ENCODE measurements at places on chromosomes 1 and 21.

- DNase-seq = no peak
Observed at GRCh38 chr1:37372302-37372701, 102.1 kb upstream of the ZC3H12A start.

DNA sequence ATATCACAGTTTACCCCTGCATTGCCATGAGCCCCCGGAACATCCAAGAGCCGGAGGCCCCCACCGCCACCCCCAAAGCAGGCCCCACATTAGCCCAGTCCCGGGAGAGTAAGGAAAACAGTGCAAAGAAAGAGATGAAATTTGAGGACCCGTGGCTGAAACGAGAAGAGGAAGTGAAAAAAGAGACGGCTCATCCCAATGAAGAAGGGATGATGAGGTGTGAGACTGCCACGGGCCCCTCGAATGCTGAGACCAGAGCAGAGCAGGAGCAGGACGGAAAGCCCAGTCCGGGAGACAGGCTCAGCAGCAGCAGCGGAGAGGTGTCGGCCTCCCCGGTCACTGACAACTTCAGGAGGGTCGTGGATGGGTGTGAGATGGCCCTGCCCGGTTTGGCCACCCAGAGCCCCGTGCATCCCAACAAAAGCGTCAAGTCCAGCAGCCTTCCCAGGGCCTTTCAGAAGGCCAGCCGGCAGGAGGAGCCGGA lies 532.4 kb downstream of the KIF26B start:
- no peak for DNase-seq

GRCh38 chr1:196891251-196891650 lies 3.4 kb downstream of the CFHR4 start:
- DNase-seq = no peak

DNA sequence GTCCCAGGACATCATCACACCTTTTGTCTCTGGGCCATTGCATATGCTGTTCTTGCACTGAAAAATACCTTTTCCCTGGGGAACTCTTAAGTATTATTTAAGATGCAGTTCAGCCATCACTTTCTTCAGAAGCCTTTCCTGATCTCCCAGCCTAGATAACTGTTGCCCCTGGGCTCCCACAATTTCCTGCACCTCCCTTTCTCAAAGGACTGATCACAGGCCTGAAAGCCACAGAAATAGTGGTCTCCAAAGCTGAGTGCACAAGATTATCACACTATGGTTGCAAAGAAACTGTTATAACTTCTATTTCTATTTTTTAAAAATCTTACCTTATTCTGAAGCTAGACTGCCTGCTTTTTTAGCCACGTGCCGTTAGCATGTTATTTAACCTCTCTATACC lies 2.8 kb upstream of the ZSCAN20 start:
- no peak for DNase-seq

DNA sequence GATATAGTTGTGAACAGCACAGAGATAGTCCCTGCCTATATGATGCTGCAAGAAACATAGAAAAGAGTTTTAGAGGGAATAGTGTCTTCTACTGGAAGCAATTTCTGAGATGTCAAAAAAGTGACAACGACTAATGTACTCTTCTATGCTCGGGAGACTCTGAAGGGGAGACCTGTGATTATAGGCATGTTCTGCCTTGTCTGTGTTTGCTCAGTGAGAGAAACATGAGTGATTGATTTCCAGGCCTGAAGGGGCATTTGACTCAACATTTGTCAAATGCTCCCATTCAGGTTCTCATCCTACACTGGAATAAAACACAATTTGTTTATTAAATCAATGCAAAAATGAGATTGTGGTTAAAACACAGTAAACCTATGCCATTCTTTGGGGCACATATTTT lies 131.8 kb downstream of the CTH start:
- peak; percentile 37 for DNase-seq

DNA sequence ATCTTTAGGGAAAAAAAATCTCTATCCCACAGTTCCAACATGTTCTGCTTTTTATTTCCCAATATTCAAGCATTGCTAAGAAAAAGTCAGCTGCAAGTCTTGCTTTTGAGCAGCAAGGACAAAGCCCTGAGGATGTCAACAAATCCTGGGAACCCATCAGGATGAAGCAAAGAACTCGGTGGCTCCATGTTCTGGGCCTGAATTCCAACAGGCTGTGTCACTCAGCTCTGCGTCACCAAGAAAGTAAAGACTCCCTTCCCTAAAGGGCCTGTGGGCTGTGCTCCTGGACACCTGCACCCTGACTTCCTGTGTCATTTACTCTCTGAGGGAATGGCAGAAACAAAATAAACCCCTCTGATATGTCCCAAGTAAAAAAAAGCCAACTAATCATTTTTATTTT lies 95.5 kb downstream of the TIAM1 start:
- DNase-seq = no peak

DNA sequence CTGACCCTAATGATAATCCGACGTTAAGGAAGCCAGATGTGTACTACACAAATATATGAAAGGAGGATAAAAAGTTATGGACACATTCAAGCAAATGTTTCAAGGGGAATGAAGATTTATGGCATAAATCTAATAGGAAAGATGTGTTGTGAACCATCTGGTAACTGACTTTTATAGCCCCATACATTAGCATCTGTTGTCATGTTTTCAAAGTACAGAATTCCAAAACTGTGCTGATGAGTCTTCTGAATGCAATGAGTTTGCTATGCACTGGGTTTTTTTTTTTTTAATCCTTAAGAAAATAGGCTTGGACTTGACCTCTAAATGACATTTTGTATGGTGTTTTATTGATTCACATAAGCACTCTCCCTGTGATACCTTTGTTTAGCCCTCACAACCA lies 158.5 kb upstream of the ESRRG start:
- no peak for DNase-seq

- DNase-seq = no peak
Observed at GRCh38 chr1:212968368-212968863, 18.1 kb downstream of the VASH2 start.

DNA sequence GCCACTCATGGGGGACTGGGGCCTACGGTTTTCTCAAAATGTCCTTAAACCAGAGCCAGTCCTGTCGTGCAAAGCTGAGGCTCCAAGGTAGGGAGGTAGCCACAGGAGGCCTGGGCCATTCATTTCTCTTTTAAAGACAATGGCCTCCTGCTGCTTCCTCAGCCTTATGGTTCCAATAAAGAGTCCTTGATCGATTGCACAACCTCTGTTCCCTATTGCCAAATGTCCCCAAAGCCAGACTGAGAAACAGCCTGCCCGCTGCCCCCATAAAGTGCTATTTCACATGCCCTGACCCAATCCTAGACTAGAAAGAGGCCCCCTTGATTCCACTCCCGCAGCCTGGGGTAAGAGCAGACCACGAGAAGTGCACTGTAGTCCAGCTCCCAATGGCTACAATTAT lies 166.7 kb downstream of the CLIC6 start:
- DNase-seq = no peak

- DNase-seq = no peak
Observed at GRCh38 chr1:203186446-203187303, at the start of gene CHI3L1. Gene CHI3L1 (minus strand): TSS chr1:203186704. CDS start chr1:203186623, 81 bp downstream.

DNA sequence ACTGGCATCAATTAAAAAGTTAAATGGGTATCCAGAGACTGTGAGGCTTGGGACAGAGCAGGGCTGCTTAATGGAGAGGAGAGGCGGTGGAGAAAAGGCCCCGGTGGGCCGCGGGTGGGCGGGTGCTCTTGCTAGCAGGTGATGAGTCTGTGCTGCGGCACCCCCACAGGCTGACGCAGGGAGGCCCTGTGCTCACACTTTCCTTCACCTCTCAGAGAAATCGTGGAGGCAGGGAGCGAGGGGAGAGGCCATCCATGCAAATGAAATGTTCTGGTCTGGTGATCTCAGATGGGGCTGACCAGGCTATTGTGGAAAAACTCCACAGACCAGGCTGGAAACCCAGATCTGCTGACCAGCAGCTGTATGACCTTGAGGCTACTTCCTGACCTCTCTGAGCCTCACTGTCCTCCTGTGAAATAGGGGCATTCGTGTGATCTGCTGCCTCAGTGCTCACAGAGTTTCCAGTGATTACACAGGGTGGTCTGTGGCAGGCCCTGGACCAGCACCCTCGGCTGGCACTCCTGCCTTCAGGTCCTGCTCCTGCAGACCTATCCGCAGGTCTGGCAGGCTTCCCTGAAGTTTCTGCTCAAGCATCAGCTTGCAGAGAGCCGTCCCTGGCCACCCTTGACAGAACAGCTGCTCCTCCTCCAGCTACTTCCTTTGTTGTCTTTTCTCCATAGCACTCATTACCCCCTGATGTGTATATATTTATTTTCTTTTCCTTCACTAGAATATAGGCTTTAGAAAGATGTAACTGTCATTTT lies 89.2 kb downstream of the BEND5 start:
- DNase-seq = no peak

DNA sequence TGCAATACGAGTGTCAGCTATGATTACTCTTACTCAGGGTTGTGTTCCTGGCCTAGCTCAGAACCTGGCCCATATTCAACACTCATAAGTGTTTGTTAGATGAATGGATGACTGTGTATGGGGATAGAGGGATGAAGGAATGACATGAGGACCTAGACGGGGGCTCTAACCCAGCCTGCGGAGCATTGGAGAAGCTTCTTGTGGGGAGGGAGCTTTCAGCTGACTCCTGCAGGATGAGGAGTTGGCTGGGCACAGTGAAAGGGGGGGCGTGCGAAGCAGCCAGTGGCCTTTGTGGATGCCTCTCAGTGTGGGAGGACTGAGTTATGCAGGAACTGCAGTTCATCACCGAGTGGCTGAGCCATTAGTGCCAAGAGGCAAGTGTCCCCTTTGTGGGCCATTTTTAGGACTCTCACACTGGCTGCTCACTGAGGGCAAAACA lies 1.2 kb upstream of the EXTL1 start:
- DNase-seq = no peak

GRCh38 chr21:18384771-18385170 lies 18.8 kb downstream of the TMPRSS15 start:
- DNase-seq = peak; percentile 34

GRCh38 chr1:101613546-101613945 lies 376.7 kb downstream of the S1PR1 start:
- no peak for DNase-seq

DNA sequence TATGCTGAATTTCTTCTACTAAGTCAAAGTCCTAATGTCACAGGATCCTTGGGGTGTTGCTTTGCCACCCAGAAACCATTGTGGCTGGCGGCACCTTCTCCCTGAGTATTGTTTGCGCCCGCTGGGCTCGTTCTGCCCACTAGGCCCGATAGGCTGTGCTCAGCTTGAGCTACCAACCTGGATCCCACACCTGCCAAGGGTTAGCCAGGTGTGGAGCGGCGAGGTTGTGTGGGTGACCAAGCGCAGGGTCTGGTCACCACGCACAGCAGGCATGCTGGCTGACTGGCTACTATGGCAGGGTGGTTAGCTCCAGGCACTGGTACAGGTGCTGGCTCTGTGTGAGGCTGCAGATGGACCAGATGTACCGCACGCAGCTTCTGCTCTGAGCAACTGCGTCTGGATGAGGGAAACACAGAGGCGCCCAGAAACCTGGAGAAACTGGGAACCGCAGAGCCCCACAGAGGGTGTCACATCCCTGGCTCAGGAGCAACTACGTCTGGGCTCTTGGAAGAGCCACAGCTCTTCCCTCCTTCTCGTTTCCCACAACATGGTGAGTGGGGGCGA lies 50.3 kb upstream of the SCYL3 start:
- DNase-seq = no peak

- no peak for DNase-seq
Observed at GRCh38 chr1:53317646-53318539, 10.0 kb downstream of the LRP8 start.

- DNase-seq = no peak
Observed at GRCh38 chr21:45427331-45428271, 22.6 kb downstream of the COL18A1 start.

- no peak for DNase-seq
Observed at GRCh38 chr1:67951014-67951413, 99.4 kb downstream of the DIRAS3 start.
